ENCODE measurements at places on chromosomes 4 and X. TPM values are rescaled to one million over a fixed set of nuclear protein-coding genes. Genes with fewer than 3 reads are reported as not detected.

- no peak overlapping the region for H3K4me3 ChIP-seq
- DNase-seq = no peak
- no peaks in the 10 kb centered on the region for H3K27me3 ChIP-seq
- no peaks in the 10 kb centered on the region for H3K4me1 ChIP-seq
- no peak overlapping the region for H3K27ac ChIP-seq
These were observed 295.3 kb downstream of the LDB2 start for GRCh38 chr4:16603178-16603577.

- H3K36me3 ChIP-seq = no peaks in the 10 kb centered on the region
- H3K27ac ChIP-seq = no peak overlapping the region
- no peaks in the 10 kb centered on the region for H3K4me1 ChIP-seq
- H3K27me3 ChIP-seq = no peaks in the 10 kb centered on the region
These were observed 313.9 kb downstream of the MID1IP1 start for GRCh38 chrX:39115166-39115565.

GRCh38 chr4:15688051-15688450, 6.4 kb downstream of the FAM200B start:
- no peak for DNase-seq

GRCh38 chr4:48896845-48897244, 9.7 kb downstream of the OCIAD2 start:
- no peak overlapping the region for H3K4me3 ChIP-seq
- no peaks in the 10 kb centered on the region for H3K36me3 ChIP-seq
- no peak for DNase-seq
- no peak overlapping the region for H3K27ac ChIP-seq
- no peaks in the 10 kb centered on the region for H3K4me1 ChIP-seq

Gene MAP3K15
- total RNA-seq = not detected

- DNase-seq = peak; percentile 32
- H3K27ac ChIP-seq = peak overlapping the region; percentile 93
- H3K4me3 ChIP-seq = peak overlapping the region; percentile 54
- no peaks in the 10 kb centered on the region for H3K27me3 ChIP-seq
These were observed 777 bp upstream of the CASK start for GRCh38 chrX:41923978-41924683.

Gene DRD5
- total RNA-seq = not detected

DNA sequence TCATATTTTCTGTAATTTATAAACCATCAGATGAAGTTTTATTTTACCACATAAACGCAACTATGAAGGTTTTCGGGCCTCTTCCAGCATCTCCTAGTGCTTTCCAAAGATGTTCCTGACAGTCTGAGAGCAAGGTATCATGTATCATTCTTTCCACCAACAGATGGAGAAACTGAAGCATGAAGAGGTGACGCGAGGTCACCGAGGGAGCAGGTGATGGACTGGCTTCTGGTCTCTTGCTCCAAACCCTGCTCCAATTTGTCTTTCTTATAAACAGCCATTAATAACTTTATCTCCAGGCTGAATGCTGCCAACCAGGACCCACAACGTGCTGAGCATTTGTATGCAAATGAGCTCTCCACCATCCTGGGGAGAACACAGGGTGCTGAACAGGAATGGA, 86.3 kb upstream of the MAML3 start:
- H3K27me3 ChIP-seq = no peaks in the 10 kb centered on the region
- H3K4me1 ChIP-seq = peaks cover 20% of the 10 kb centered on the region
- no peak for DNase-seq

- H3K4me3 ChIP-seq = no peak overlapping the region
- H3K4me1 ChIP-seq = no peaks in the 10 kb centered on the region
- no peak overlapping the region for H3K27ac ChIP-seq
- no peaks in the 10 kb centered on the region for H3K27me3 ChIP-seq
These were observed 7.7 kb upstream of the ARHGEF38 start for GRCh38 chr4:105544520-105545286.

DNA sequence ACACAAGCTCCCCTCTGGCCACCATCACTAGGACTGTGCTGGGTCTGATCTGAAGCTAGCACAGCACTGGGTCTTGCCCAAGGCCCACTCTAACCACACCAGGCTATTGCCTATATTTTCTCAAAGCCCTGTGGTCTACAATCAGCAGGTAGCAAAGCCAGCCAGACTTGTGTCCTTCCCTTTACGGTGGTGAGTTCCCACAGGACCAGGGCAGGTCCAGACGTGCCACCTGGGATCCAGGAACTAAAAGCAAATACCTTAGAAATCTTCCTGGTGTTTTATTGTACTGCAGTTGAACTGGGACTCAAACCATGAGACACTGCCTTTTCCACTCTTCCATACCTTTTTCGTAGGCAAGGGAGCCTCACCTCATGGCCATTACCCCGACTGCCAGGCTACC, 9.0 kb upstream of the MAGEC2 start:
- no peak overlapping the region for H3K27ac ChIP-seq
- DNase-seq = no peak
- no peaks in the 10 kb centered on the region for H3K27me3 ChIP-seq
- H3K4me3 ChIP-seq = no peak overlapping the region
- no peaks in the 10 kb centered on the region for H3K4me1 ChIP-seq
- no peaks in the 10 kb centered on the region for H3K36me3 ChIP-seq

DNA sequence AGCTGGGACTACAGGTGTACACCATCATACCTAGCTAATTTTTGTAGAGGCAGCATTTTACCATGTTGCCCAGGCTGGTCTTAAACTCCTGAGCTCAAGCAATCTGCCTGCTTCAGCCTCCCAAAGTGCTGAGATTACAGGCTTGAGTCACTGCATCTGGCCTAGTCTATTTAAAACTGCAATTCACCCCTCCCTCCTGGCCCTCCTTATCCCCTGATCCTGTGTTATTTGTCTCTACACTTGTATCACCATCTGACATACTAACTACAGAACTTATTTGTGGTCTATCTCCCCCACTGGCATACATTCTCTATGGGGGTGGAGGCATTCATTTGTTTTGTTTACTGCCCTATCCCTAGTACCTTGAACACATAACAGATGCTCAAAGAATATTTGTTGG, 23.7 kb downstream of the CC2D2A start:
- no peaks in the 10 kb centered on the region for H3K27me3 ChIP-seq
- no peak overlapping the region for H3K27ac ChIP-seq
- H3K4me1 ChIP-seq = no peaks in the 10 kb centered on the region
- no peak overlapping the region for H3K4me3 ChIP-seq

Gene PCDH7
- total RNA-seq = 4.9 TPM

DNA sequence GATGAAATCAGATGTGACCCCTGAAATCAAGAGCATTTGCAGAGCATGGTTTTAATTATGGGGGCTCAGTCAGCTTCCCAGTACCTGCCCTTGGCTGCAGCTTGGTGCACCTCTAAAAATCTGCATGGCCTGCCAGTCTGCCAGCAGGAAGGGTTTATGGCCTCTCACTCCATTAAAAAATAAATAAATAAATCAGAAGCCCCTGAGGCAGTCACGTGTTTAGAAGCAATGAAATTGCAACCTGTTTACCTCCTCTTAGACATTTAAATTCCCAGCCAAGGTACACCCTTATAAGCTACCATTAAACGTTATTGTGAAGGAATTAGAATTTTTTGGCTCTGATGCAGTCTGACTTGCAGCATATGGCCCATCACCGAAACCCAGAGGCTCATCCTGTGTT, 114.0 kb upstream of the LDB2 start:
- H3K27ac ChIP-seq = no peak overlapping the region
- H3K27me3 ChIP-seq = no peaks in the 10 kb centered on the region
- no peak for DNase-seq
- H3K36me3 ChIP-seq = no peaks in the 10 kb centered on the region
- no peaks in the 10 kb centered on the region for H3K4me1 ChIP-seq

DNA sequence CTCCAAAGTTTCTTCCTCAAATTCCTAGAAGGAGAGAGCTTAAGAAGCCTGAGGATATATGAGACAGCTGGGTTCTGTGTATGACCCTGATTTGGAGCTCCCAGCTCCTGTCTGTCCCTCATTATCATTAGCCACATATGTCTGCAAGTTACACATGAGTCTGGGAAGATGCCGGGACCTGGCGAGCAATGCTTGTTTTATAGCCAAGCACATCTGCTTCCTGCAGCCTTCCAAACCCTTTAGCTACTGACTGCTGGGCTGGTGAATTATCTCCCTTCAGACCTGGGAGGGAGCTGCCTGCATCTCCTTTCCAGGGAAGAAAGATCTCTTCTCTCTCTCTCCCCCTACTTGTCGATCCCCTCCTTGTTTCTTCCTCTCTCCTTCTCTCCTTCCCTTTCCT, 556.7 kb upstream of the BOD1L1 start:
- H3K4me1 ChIP-seq = no peaks in the 10 kb centered on the region
- no peak overlapping the region for H3K4me3 ChIP-seq
- H3K27ac ChIP-seq = no peak overlapping the region

DNA sequence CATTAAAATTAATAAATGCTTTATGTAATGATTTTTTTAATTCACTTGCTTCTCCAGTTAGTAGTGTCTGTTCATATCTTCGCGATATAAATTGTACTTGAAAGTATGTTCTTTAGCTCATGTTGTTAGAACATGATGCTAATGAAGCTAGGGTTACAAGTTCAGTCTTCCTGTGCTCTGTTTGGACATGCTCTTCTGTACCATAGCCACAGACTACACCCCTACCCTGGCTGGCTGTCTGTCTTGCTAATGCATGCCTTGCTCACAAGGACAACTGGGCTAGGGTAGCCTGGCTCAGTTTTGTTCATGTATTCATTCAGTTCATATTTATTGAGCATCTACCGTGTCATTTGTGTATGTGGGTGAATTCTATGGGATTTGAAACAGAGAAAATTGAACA, 50.8 kb upstream of the MTMR1 start:
- no peak overlapping the region for H3K27ac ChIP-seq
- no peaks in the 10 kb centered on the region for H3K36me3 ChIP-seq
- H3K27me3 ChIP-seq = no peaks in the 10 kb centered on the region
- no peaks in the 10 kb centered on the region for H3K4me1 ChIP-seq

DNA sequence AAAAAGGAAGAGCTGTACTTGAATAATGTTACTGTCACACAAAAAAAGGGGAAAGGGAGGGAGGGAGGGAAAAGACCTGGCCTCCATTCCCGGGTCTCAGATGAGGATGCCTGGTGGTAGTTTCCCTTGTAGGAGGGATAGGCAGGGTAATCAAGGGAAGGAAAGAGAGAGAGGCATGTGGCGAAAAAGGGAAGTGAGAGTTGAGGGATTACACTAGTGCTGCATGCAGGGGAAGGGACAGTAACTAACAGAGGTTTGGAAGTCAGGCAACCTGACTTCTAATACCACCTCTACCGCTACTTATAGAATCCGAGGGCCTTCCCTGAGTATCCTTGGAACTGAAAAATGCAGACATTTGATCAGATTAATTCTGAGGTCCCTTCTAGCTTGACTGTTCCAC, 821.7 kb upstream of the FTHL17 start:
- no peak for DNase-seq
- no peaks in the 10 kb centered on the region for H3K36me3 ChIP-seq
- no peaks in the 10 kb centered on the region for H3K27me3 ChIP-seq

Gene FAM50A
- total RNA-seq = 212 TPM

DNA sequence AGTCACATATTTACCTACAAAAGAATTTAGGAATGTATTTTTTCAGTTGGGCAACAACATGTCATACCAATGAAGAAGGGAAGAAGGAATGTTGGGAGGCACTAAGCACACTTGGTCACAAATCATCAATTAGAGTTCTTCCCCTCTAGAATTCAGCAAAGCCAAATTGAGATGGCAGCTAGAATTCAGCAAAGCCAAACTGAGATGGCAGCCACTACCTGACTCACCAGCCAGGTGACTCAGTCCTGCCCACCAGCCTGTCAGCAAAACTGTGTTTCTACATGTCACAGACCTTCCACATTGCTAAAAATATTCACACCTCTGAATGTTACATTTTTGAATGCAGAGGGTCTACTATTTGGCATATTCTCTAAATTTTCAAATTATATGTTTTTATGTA, 63.2 kb upstream of the NOCT start:
- no peaks in the 10 kb centered on the region for H3K36me3 ChIP-seq
- H3K27ac ChIP-seq = no peak overlapping the region
- H3K4me1 ChIP-seq = no peaks in the 10 kb centered on the region

DNA sequence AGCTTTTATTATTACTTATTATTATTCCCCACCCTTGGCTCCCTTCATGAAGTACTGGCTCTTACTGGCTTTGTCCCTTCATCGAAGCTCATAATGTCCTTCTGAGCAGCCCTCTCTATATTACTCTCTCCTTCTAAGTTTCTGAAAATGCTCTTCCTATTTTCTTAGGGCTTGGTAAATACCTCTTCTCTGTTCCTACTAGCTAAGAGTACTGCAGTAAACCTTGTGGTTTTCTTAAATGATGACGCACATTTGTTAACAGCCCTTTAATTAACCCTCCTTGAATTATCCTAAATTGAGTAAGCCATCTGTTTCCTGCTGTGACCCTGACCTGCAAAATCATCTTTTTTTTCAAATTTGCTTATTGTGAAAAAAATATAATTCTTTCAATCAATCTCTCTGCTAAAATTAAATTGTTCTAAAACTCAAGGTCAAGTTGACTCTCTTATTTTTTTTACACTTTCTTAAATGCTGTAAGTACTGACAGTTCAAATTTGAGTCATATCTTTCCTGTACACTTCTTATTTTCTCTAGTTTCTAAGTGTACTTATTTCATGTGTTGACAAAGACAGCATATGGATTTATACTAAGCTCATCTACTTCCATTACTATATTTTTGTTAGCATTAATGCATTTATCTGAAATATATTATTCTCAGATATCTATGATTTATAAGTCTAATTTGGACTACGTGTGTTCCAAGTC, 148.9 kb downstream of the ADAM29 start:
- H3K27ac ChIP-seq = no peak overlapping the region
- no peaks in the 10 kb centered on the region for H3K27me3 ChIP-seq
- DNase-seq = no peak
- no peaks in the 10 kb centered on the region for H3K36me3 ChIP-seq
- no peak overlapping the region for H3K4me3 ChIP-seq

Gene EPGN
- not detected for total RNA-seq

Gene TBC1D8B
- 13.5 TPM for total RNA-seq

Gene GSX2
- not detected for total RNA-seq

DNA sequence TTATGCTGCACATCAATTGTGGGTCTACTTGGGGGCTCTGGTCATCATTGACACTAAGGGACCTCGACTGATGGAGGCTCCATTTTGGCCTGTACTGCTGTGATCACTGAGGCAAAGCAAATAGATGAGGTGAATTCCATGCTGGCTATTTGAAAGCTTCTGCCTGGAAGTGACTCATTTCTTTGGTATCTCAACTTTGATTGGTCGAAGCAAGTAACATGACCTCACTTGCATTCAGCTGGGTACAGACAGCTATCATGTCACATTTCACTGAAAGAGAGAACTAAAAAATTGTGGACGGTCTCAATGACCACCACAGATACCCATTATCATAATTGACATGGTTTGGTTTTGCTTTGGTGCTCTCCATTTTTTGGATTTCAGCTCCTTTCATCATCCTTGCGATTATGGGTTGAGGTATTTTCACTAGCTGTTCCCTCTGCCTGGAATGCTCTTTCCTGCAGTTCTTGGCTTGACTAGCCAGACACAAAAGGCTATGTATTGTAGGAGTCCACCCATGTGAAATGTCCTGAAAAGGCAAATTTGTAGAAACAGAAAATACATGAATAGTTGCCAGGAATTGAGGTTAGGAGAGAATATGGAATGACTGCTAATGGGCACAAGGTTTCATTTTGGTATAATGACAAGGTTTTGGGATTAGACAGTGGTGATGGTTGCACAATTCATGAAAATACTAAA, 369.2 kb upstream of the LCORL start:
- DNase-seq = no peak
- H3K4me3 ChIP-seq = no peak overlapping the region
- H3K27ac ChIP-seq = no peak overlapping the region
- H3K27me3 ChIP-seq = no peaks in the 10 kb centered on the region
- no peaks in the 10 kb centered on the region for H3K4me1 ChIP-seq

- peaks cover 25% of the 10 kb centered on the region for H3K4me1 ChIP-seq
- peaks cover 18% of the 10 kb centered on the region for H3K36me3 ChIP-seq
- peak overlapping the region; percentile 85 for H3K4me3 ChIP-seq
- DNase-seq = peak; percentile 42
- H3K27me3 ChIP-seq = no peaks in the 10 kb centered on the region
These were observed 1.5 kb downstream of the MRFAP1 start for GRCh38 chr4:6641971-6642320.

Measured in Peyer's patch (tissue), 4 donors.